ENCODE measurements at places on chromosomes 1 and 21. TPM values are rescaled to one million over a fixed set of nuclear protein-coding genes. Genes with fewer than 3 reads are reported as not detected.

DNA sequence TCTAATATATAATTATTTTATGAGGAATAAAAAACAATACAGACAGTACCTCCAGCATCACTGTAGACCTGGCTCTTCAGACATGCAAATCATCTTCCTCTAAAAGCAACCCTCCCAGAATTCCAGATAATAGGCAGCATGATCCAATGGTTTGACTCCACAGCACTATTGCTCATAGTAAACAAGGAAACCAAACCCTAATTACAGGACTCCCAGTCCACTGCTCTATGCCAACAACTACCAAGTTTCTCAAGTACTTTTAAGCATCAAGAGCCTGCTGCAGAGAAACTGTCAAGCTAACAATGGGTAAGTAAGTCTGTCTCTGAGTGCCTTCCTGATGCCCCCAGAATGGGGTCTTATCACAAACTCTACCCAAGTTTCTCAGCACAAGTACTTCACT is 57.2 kb downstream of the EYA3 start:
- no peak for DNase-seq

- DNase-seq, result no peak
Measured at GRCh38 chr1:10451287-10451686, 1.5 kb downstream of the CORT start.

DNA sequence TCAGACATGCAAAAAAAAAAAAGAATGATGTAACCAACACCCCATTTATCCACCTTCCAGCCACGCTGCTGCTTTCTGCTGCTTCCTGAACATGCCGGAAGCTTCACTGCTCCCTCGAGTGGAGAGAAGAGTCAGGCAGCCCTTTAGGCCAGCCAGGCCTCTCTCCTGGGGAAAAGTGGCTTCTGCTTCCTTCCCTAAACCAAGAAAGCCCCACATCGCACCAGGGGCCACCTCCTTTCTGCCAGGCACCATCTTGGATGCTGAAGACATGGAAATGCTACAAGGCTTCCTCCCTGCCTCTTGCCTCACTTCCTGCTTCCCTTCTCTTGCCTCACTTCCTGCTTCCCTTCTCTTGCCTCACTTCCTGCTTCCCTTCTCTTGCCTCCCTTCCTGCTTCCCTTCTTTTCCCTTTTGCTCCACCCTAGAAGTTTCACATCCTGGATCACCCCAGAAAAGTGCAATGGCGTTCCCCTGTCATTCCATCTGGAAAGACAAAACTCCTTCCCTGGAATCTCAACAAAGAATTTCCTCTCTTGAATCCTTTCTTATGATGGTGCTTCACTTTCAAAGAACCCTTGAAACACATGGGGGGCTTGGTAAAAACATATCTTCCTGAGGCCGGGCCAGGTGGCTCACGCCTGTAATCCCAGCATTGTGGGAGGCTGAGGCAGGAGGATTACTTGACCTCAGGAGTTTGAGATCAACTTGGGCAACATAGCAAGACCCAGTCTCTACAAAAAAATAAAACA is 18.7 kb downstream of the TNFRSF8 start:
- peak; percentile 68 for DNase-seq

DNA sequence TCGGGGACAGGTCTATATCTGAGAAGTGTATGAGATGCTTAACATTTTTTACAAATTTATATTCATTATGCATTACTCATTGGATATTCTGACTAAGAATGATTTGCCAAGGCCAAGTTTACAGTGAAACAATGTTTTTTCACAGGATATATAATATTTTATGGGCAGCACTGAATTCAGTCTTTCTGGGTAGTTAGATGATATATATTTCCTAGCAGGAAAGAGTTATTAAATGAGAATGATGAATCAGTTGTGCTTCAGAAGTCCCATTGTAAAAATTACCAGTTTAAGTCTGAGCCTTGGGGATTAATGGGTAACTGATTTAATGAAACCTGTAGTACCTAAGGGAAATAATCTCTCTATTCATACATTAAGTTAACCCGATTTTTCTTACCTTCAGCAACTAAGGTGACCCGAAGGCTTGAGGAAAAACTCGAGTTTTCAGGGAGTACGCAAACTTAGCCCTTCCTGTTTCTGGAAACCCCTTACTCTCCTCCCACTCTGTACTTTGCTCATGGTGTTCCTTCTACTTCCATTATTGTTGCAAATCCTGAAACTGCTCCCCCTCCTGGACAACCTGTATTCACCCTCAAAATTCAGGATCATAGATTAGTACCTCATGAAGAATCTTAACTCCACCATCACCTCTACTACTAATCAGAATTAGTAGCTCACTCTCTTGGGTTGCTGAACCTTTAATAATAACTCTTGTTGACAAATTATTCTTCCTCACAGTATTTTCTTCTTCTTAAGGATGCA is 135.1 kb downstream of the AK5 start:
- DNase-seq, result peak; percentile 18

DNA sequence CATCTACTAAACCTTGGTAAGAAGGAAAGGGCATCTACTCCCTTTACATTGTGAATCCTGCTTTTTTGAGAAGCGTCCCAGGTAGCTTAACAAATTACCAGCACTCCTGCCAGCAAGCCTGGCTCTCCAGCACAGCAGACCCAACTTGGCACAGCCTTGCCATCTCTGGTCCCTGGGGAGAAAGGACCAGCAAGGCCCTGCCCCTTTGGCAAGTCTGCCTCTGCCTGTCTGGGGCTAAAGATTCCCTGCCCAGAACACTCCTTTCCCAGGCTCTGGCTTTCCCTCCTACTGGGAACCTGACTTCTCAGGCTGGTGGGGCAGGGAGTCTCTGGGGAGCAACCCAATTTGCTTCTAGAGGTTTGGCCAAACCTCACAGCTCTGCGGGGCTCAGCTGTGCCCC is 68.5 kb downstream of the ATP2B4 start:
- DNase-seq, result no peak

- DNase-seq, result no peak
Measured at GRCh38 chr1:91334856-91335255, 69.8 kb downstream of the HFM1 start.

GRCh38 chr1:168803806-168804510 is 75.0 kb upstream of the DPT start:
- DNase-seq, result no peak

GRCh38 chr1:114274621-114275317 is 121.1 kb upstream of the SYT6 start:
- DNase-seq, result no peak

DNA sequence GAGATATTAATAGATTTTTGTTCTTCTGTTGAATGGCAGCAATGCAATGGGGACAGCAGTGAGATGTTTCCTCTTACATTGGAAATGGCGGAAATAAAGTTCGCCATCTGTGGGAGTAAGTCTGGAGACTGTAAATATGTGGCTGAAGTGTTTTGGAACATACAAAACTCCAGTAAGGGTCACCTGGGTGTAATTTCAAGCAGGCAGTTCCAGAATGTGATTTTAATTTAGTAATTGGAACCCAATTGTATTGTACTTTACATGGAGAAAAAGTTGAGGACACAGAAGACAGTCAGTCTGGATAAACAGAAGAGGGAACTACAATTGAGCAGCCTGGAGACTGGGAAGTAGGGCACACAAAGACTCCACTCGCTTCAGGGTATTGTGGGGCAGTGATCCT is 108.6 kb downstream of the NTMT2 start:
- DNase-seq, result no peak

CDKN2C gene
- total RNA-seq, result 62.2 TPM

SHISAL2A gene
- not detected for total RNA-seq
